ENCODE measurements at places on chromosomes 6 and 20. TPM values are rescaled to one million over a fixed set of nuclear protein-coding genes. Genes with fewer than 3 reads are reported as not detected.
A peak's percentile ranks its signal among the peaks of the same experiment; 100 is the strongest.

GRCh38 chr6:33197431-33198048 lies 2.9 kb downstream of the RXRB start:
- H3K4me3 ChIP-seq: no peak overlapping the region
- no peak overlapping the region for H3K27ac ChIP-seq
- no peaks in the 10 kb centered on the region for H3K27me3 ChIP-seq
- peaks cover 28% of the 10 kb centered on the region for H3K4me1 ChIP-seq
- H3K36me3 ChIP-seq: peaks cover 36% of the 10 kb centered on the region
- DNase-seq: peak; percentile 32

DNA sequence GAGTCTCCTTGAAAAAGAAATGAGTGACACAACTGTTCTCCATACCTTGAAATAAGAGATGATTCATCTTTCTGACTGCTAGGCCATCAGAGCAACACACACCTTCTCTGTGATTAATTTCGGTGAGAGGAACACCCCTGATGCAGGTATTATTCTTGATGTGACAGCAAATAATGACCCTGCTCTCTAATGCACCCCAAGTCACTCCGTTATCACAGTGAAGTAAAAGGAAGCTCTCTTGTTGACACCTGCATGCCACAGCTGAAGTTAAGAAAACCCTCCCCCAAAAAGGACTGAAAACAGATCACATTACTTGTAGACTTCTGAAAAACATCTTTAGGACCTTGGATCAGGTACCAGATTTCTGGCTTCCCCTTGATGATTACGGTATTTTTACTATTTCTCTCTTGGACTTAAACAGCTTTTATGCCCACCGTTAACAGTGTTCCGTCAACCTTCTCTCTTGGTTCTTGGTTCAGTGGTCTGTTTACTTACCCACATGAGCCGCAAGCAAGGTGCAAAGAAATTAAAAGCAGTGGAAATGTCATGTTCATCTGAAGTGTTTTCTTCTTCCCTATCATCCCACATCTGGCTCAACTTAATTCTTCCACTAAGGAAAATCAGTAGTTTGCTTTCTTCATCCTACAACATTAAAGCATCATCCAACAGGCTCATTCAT lies 249.7 kb downstream of the GMPR start:
- H3K27ac ChIP-seq: no peak overlapping the region
- H3K4me1 ChIP-seq: peaks cover 32% of the 10 kb centered on the region
- H3K36me3 ChIP-seq: no peaks in the 10 kb centered on the region
- no peak overlapping the region for H3K4me3 ChIP-seq
- no peaks in the 10 kb centered on the region for H3K27me3 ChIP-seq
- DNase-seq: no peak

GRCh38 chr6:170124836-170125235 lies 166.0 kb downstream of the DLL1 start:
- H3K27me3 ChIP-seq: no peaks in the 10 kb centered on the region
- peaks cover 43% of the 10 kb centered on the region for H3K4me1 ChIP-seq

GRCh38 chr20:41482647-41483552 lies 116.3 kb upstream of the EMILIN3 start:
- DNase-seq: no peak
- H3K27ac ChIP-seq: no peak overlapping the region
- H3K4me3 ChIP-seq: no peak overlapping the region

DNA sequence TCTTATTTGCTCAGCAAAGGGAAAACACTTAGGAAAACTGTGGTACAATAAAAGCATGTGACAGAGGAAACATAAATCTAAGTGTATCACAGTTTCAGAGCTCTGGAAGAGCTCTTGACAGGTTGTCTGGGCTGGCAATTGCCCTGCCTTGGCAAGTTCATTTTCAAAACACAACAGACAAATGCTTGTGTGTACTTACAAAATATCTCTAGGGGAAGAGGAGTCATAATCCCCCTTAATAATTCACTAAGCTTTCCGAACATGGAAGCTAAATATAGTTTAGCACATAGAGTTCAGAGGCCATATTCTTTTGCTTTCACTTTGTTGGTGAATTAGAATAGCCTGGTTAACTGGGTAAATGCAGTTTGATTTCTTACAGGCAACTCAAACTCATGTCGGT lies 211.6 kb upstream of the THEMIS start:
- H3K27me3 ChIP-seq: no peaks in the 10 kb centered on the region
- no peaks in the 10 kb centered on the region for H3K36me3 ChIP-seq
- H3K27ac ChIP-seq: no peak overlapping the region
- H3K4me1 ChIP-seq: peaks cover 9% of the 10 kb centered on the region
- no peak overlapping the region for H3K4me3 ChIP-seq

GRCh38 chr6:128605961-128606360 lies 85.6 kb upstream of the PTPRK start:
- H3K4me3 ChIP-seq: no peak overlapping the region
- H3K4me1 ChIP-seq: no peaks in the 10 kb centered on the region
- H3K36me3 ChIP-seq: no peaks in the 10 kb centered on the region
- no peak overlapping the region for H3K27ac ChIP-seq
- H3K27me3 ChIP-seq: no peaks in the 10 kb centered on the region

- H3K27me3 ChIP-seq: no peaks in the 10 kb centered on the region
- H3K4me1 ChIP-seq: peaks cover 65% of the 10 kb centered on the region
- H3K36me3 ChIP-seq: no peaks in the 10 kb centered on the region
- no peak for DNase-seq
- H3K4me3 ChIP-seq: no peak overlapping the region
Measured at GRCh38 chr6:85464722-85465150, 14.9 kb downstream of the NT5E start.

GRCh38 chr6:154590756-154591155 lies 80.3 kb upstream of the CNKSR3 start:
- no peak overlapping the region for H3K27ac ChIP-seq
- no peaks in the 10 kb centered on the region for H3K27me3 ChIP-seq
- no peaks in the 10 kb centered on the region for H3K4me1 ChIP-seq
- H3K4me3 ChIP-seq: no peak overlapping the region
- H3K36me3 ChIP-seq: no peaks in the 10 kb centered on the region

DNA sequence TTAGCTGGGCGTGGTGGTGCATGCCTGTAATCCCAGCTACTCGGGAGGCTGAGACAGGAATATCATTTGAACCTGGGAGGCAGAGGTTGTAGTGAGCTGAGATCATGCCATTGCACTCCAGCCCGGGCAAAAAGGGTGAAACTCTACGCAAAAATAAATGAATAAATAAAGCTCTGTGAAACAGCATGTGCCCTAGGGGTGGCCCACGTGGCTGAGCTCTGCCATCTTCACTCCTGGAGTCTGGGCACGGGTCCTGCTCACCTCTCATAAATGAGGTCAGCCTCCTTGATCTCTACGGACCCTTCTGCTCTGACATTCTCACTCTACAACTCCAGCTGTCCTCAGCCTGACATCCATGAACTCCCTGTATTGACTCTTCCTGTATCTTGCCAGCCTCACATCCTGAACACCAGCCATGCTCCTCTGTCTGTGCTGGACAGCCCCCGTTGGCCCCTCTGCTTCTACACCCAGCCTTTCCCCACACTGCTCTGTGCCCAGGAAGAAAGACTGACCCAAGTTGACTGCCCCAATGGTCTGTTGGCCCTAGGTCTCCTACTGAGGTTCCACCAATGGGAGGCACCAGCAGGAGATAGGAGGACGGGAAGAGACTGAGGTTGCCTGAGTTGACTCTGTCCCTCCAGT lies 21.9 kb downstream of the CPNE5 start:
- no peaks in the 10 kb centered on the region for H3K27me3 ChIP-seq
- no peaks in the 10 kb centered on the region for H3K4me1 ChIP-seq
- no peak overlapping the region for H3K4me3 ChIP-seq
- DNase-seq: no peak
- no peak overlapping the region for H3K27ac ChIP-seq

DNA sequence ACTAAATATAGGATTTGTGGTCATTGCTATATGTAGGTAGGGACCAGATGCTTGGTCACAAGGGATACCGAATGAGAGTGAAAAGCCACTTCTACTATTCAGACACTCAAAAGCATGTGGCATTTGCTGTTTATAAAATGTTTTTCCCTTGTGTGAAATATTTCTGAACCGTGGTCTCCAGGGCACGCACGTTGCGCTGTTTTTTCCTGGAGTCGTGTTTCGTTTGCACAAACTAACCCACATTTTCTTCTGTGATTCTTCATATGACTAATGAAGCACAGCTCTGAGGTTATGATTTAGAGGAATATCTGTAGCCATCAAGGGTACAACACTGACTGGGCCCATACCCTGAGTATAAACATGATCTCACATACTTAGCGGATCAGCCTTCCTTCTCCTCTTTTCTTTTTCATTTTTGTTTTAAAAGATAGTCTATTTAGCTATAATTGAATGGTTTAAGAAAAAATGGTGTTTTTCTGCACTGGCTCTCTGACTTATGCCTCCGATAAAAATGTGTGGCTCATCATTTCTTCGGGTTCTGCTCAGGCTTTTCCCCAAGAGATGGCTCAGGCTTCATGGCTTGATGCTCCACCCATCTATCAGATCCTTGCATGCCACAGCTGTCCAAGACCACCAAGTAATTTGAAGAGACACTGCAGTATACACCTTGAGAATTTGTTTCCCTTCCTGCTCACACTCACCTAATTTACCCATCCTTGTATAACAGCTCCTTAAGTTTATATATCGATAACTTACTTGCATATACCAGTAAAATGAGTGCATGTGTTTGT lies 59.9 kb upstream of the HBS1L start:
- no peak overlapping the region for H3K4me3 ChIP-seq
- H3K4me1 ChIP-seq: peaks cover 25% of the 10 kb centered on the region
- no peaks in the 10 kb centered on the region for H3K27me3 ChIP-seq
- H3K36me3 ChIP-seq: no peaks in the 10 kb centered on the region
- no peak for DNase-seq

DNA sequence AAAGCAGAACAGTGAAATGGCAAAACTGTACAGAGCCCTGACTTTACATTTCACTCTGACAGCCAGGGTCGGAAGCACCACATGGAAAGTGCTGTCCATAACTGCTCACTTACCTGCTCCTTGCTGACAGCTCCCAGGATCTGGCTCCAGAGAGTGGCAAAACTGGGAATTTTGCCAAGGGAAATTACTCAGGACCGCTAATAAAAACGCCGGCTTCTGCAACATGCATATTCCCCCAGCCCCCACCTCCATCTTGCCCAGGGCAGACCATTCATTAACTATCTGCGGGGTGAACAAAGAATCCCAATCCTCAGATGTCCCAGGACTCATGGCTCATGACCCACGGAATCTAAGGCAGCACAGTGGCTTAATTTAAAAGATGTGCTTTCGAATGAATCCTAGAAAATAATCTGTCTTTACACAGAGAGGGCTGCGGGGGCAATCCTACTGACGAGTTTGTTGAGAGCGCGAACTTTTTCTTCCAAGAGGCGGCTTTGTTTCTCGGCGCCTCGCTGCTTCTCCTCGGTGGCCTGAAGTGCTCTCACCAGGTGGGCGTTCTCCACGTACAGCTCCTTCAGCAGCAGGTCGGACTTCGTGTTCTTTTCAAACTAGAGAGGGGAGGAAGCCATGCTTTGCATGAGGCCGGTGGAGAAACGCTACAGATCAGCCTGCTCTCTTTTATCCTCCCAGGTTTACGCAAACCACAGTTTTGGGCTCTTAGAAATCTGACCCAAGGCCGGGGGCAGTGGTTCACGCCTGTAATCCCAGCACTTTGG lies 45.8 kb downstream of the GINS1 start:
- no peaks in the 10 kb centered on the region for H3K27me3 ChIP-seq
- DNase-seq: peak; percentile 76
- H3K36me3 ChIP-seq: peaks cover 15% of the 10 kb centered on the region
- H3K27ac ChIP-seq: no peak overlapping the region
- H3K4me1 ChIP-seq: no peaks in the 10 kb centered on the region

- H3K4me3 ChIP-seq: no peak overlapping the region
- no peak overlapping the region for H3K27ac ChIP-seq
- no peaks in the 10 kb centered on the region for H3K4me1 ChIP-seq
- DNase-seq: no peak
- H3K27me3 ChIP-seq: no peaks in the 10 kb centered on the region
- H3K36me3 ChIP-seq: no peaks in the 10 kb centered on the region
Measured at GRCh38 chr6:15796844-15797243, 134.0 kb upstream of the DTNBP1 start.

DNA sequence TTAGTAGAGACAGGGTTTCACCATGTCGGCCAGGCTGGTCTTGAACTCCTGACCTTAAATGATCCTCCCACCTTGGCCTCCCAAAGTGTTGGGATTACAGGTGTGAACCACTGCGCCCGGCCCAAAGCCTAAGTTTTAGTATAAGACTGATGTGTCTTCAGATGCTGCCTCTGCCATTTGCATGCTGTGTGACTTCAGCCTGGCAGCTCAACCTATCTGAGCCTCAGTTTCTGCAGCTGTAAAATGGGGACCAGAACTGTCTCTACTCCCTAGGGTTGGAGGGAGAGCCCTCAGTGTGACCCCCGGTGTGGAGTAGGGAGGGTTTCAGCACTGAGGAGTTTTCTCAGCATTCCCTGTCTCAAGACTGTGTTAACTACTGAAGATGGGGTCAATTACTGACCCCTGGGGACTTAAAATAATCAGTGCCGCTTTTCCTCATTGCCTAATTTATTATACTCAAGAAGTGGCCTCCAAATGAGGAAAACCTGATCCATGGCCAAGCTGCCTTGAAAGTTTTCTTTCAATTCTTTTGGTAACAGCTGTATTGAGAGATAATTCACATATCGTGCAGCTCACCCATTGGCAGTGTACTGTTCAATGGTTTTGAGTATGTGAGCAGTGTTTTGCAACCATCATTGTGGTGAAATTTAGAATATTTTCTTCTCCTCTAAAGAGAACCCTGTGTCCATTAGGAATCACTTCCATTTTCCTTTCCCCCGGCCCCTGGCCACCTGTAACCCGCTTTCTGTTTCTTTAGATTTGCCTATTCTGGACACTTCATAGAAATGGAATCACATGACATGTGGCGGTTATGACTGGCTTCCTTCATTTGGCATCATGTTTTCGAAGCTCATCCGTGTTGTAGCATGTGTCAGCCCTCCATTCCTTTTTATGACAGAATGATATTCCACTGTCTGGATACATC lies 64.8 kb downstream of the PHACTR3 start:
- no peak overlapping the region for H3K27ac ChIP-seq
- no peaks in the 10 kb centered on the region for H3K36me3 ChIP-seq
- no peaks in the 10 kb centered on the region for H3K27me3 ChIP-seq
- DNase-seq: no peak

DNA sequence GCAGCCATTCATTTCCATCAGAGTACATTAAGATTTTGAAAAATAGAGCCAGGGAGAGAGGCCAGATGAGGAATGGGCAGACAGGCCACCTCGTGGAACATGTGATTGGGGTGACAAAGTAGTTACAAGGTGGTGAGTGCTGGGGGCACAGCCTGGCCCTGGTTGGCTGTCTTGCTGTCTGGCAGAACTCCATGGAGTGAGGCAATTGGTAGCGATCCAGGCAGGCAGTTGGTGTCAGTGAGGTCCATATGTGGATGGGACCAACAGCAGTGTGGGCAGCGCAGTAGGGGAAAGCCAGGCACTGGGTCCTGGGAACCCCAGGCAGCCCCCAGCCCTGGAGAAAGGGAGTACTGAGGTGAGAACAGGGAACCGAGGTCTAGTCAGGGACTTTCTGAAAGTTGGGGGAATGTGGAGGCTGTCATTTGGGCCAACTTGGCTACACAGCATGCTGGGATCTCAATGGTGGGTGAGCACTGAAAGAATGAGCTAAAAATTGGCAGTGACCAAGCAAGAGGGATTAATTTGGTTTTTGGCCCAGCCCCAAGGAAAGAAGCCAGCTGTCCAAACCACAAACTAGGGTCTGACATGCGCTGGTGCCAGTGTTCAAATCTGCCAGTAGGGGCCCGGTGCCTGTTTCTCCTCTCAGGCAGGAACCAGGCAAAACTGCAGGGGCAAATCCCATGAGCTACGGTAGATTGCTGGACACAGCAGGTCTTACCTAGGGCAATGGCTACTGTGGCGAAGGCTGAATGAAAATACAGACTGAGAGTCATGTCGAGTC lies 61.4 kb upstream of the E2F3 start:
- H3K4me3 ChIP-seq: no peak overlapping the region
- DNase-seq: no peak
- no peaks in the 10 kb centered on the region for H3K36me3 ChIP-seq
- no peak overlapping the region for H3K27ac ChIP-seq
- H3K27me3 ChIP-seq: no peaks in the 10 kb centered on the region

SNAI1 gene
- 9.9 TPM for total RNA-seq

RIPOR3 gene
- 6.2 TPM for total RNA-seq

CTAGE9 gene
- total RNA-seq: not detected

All from thyroid gland (tissue), 4 donors.